ENCODE measurements at places on chromosomes 11 and 22.

- DNase-seq, result no peak
Observed at GRCh38 chr11:126660321-126660720, 304.8 kb downstream of the ST3GAL4 start.

DNA sequence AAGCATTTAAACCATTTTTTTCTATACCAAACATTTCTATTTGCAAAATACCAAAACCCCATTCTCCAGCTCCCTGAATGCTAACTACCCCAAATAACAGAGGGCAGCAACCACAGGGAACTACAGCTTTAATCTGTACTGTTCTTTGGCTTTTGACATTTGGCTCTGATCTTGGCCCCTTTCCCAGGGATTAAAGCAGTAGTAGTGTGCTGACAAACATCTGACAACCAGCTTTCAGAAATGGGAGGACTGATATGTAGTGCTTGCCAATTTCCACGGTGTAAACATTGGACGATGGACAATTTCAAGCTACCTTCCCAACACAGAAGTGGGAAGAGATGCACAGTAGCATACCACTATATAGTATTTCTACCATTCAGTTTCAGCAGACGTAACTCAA lies 88.4 kb upstream of the TEAD1 start:
- no peak for DNase-seq

- DNase-seq, result no peak
Observed at GRCh38 chr11:8577791-8578581, 16.0 kb downstream of the STK33 start.

DNA sequence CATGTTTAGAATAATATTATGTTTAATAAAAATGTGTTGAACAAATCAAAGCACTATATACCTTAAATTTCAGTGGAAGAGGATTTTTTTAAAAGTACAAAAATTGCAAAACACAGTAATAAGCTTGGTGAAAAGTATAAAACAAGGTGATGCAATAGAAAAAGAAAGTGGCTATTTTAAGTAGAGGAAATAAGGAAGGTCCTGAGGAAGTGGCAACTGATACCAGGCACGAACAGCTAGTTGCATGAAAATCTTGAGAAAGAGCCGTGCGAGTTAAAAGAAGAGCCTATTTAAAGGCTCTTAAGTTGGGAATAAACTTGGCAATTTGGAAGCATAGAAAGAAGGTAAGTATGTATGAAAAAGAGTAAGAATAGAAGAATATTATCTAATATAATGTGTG lies 1679.3 kb downstream of the LRRC4C start:
- no peak for DNase-seq

GRCh38 chr11:37026741-37027140 lies 428.7 kb upstream of the RAG2 start:
- DNase-seq, result no peak

DNA sequence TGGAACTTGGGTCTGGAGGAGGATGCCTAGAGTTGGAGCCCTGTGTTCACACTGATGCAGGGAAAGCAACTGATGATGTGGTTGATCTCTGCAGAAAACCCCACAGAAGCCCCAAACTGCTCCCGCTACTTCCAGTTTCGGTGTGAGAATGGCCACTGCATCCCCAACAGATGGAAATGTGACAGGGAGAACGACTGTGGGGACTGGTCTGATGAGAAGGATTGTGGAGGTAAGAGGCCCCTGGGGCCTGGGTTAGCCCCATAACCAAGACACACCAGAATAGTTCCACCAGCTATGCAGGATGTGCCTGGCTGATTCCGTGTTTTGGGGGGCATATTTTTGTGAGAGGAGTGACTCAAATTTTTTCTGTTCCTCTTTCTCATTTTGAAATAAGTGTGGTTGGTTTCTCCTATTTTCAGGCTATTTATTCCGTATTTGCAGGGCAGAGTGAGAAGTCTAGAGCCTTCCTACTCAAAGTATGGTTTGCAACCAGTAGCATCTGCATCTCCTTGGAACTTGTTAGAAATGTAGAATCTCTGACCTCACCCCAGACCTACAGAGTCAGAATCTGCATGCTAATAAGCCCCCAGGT lies 137.3 kb upstream of the SORL1-AS1 start:
- peak; percentile 9 for DNase-seq

DNA sequence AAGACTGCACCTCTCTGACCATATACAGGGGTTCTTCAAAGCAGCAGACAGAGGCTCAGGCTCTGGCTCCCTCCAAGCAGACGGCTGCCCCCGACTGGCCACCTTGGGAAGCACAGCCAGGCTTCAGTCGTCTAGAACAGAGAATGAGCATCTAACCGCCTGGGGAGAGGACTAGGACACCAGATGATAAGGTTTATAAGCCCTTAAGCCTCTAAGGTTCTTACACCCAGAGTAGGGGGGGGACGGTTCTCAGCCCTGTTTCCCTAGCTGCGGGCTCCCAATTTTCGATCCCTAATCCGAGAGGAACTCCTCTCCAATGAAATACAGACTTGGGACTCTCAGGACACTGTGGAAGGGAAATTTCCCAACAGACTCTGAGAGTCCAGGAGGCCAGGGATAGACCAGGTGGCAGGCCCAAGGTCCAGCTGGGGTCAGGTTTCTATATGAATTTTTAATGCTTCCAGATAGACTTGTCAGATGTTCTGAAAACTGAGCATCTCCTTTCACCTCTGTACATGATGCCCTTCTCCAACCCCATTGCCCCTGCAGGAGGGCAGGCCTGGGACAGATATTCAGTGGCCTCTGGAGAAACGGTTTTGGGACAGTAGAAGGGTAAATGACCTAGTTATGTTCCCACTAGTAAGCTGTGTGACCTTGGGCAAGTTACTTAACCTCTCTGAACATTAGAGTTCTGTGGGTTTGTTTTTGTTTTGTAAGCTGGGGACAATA lies 20.2 kb downstream of the RTN4RL2 start:
- DNase-seq, result no peak

GRCh38 chr22:30323246-30323645 lies 3.5 kb downstream of the TBC1D10A start:
- no peak for DNase-seq

GRCh38 chr11:28903716-28904115 lies 795.5 kb downstream of the METTL15 start:
- DNase-seq, result no peak

- DNase-seq, result no peak
Observed at GRCh38 chr11:66002648-66003225, 434 bp downstream of the BANF1 start.

DNA sequence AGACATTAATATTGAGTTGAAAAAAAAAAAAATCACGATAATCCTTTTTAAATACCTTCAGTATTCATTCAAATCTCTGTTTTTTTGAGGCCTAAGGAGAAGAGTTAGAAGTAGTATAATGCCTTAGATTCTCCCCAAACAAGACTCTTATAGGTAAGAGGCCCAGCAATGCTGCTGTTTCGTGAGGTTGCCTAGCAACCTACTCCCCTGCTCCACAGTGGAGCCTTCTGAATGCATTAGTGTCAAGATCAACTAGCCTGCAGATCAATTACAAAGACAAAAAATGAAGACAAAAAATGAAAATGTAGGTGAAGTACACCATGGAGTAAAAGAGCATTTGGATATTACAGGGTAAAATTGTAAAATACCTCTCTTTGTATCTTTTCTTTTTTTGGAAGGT lies 229.8 kb upstream of the LUZP2 start:
- no peak for DNase-seq

DNA sequence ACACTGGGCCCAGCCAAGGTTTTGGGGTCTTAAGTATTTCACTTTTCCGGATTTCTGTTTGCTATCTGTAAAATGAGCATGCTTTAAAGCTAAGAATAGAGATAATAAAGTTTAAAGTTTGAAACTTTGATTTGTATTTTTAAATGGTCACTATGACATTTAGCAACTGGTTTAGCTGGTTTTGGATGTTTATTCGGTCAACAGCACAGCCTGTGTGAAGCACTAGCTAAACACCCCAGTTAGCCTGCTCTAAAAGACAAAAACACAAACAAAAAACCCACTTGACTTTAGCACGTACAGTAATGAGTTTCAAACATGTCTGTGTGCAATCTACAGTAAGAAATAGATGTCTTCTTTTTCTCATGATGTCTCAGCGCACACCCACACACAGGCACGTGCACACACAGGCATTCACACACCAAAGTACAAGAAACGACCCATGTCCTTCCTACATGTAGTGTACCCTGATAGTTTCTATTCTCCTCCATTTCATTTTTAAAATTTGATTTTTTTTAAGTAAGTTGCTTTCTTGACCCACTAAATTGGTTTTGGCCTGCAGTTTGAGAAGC lies 29.4 kb downstream of the SLC1A2 start:
- DNase-seq, result no peak

DNA sequence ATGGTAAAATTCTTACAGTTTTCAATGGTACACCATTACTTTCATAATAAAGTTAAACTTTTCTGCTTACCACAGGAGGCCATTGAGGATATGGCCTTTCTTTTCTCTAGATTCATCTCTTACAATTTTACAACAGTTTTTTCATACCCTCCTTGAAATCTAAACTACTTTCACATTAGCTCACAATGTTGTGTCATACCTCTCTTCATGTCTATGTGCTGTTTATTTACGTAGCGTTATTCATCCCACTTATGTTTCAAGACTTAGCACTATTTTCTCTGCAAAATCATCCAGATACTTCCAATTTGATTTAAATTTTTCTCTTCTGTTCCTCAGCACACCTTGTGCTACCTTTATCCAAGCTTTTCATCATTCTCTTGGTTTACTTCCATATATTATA lies 123.3 kb downstream of the METTL15 start:
- DNase-seq, result no peak

- DNase-seq, result no peak
Observed at GRCh38 chr11:60700689-60701468, 1.5 kb downstream of the MS4A8 start.

GRCh38 chr11:20056109-20056949 lies 103.9 kb downstream of the DBX1 start:
- no peak for DNase-seq
